ENCODE measurements at places on chromosomes 7 and 10.

DNA sequence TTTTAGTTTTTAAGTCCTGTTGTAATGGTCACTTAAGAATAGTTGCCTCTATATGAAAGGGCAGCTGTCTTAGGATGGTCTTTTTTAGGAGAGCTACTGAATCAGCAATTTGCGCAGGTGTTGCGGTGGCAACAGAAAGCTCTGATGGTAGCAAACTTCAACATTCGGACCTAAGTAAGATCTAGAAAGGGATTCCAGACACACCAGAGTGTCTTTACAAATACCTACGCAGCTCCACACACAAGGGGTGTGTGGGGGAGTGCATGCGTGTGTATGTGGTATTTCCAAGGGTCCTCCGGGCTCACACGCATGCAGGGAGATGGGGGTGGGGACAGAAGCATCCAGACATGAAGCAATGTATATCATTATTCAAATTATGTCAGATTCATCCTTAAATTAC, 438.6 kb upstream of the MGMT start:
- no peak for DNase-seq

- no peak for DNase-seq
Observed at GRCh38 chr7:30012757-30013156, 13.7 kb downstream of the FKBP14 start.

- no peak for DNase-seq
Observed at GRCh38 chr10:51273574-51273973, 199.3 kb downstream of the PRKG1 start.

- peak; percentile 11 for DNase-seq
Observed at GRCh38 chr7:135335628-135336139, 102.0 kb downstream of the STRA8 start.

GRCh38 chr7:16422917-16423316, 1.6 kb upstream of the CRPPA start:
- DNase-seq: no peak

DNA sequence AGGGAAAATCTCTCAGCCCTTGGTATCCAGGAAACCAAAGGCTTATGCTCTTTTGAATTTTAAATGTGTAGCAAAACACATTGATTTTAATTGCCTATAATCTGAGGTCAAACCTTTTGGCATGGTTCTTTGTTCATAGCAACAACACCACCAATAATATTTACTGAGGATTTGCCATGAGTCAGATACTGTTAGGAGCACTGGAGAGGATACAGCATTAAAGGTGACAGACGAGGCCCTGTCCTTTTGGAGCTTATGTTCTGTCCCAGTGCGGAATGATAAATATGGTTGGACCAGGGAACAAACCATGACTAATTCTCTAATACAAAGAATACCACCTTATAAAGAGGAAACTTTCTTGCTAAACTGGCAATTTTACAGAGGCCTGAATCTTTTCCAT, 176.6 kb downstream of the CTNNA3 start:
- no peak for DNase-seq

- no peak for DNase-seq
Observed at GRCh38 chr10:15306735-15307280, 64.3 kb downstream of the FAM171A1 start.

DNA sequence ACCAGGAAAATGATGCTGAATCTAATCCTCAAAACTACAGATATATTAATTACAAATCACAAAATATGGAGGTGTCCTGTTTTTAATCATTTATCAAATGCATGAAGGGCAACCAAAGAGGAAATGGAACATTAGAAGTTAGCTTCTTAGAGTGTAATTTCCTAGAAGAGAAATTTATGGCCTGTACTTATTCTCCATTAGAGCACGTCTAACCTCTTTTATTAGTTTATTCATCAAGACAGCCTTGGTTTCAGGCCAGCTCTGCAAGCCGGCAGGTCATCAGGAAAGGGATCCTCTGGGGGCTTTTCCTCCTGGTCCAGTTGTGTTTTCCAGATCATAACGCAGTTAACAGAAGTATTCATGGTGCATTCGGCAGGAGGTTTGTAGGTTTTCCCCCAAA, 517.6 kb downstream of the KCNMA1 start:
- no peak for DNase-seq

Data from stimulated activated CD8-positive, alpha-beta memory T cell treated with anti-CD3 and anti-CD28 coated beads, Interleukin-15, amount 100 ng/mL, for 1 hour (primary cell).